ENCODE measurements at places on chromosomes 5 and 9.

DNA sequence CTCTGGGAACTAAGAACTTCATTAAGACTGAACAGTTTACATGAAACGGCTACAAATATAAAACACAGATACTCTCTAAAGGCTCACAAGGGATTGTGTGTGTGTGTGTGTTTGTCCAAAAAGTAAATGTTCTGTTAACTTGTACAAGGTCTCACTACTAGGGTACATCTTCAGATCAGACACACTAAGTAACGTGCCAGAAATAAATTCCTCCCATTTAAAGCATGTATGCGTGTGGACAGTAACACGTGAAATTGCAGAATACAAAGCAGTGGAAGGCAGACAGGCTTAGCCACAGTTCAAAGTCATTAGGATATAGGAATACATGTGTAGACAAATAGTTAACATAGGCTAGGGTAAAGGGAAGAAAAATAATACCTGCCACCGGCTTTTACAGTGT lies 1.8 kb downstream of the BNC2 start:
- no peak for DNase-seq

DNA sequence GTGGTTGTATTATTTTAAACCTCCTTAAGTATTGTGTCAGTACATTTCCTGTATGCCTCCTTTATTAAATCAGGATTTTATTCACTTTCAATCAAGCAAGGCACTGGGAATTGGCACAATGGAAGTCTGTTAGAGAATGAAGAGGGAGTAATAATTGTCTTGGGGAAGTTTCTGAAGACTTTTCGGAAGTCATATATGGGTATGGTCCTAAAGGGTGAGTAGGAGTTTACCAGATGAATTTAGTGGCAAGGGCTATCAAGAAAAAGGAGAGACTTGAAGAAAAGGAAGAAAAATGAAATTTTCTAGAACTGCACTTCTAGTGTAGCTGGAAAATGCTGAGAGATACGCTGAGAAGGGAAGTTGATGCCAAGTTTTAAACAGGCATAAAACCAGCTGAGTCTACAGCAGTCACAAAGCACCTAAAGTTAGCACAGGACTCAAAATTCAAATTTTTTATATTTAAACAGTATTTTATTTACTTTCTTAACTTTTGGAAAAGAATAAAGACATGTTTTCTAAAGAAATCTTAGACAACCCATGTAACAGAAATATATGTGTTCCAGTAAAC lies 184.9 kb downstream of the SMC2 start:
- DNase-seq = no peak

- no peak for DNase-seq
Measured at GRCh38 chr9:96150324-96151227, 151.4 kb downstream of the HSD17B3 start.

DNA sequence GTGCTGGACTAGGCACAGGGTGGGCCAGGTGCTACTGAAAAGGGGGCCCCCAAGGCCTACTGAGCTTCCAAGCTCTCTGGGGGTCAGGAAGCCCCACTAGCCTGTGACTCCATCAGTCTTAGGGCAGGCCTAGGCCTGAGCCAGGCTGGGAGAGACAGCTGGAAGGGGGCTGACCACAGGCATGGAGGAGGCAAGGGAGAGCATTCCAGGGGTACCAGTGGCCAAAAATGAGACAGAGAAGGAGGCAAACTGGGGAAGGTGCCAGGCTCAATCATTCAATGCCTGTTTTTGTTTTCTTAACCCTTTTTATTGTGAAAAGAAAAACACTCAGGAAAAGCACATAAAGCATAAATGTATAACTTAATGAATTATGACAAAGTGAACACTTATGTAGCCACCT lies 26.2 kb upstream of the TCF7 start:
- no peak for DNase-seq

- DNase-seq = no peak
Measured at GRCh38 chr9:115998666-115999065, 154.9 kb upstream of the PAPPA start.

DNA sequence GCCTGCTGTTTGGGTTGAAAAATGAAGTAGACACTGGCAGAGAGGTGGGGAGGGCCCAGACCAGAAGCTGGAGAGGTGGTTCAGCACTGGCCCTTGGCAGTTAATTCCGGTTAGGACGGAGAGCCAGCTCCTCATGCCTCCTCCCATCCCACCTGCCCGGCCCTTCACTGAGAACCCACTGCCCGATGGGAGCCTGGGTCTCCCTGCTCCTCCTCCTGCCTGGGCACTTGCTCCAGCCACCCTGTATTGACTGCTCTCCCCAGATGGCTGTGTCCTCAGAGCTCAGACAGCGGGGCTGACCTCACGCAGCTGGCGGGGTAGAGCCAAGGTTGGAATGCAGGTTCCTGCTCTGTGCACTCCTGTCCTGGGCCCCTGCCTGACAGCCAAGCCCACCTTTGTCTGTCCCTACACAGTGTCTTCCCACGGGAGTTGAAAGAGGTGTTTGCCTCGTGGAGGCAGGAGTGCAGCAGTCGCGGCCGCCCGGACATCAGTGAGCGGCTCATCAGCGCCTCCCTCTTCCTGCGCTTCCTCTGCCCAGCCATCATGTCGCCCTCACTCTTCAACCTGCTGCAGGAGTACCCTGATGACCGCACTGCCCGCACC lies 114.7 kb downstream of the DAB2IP start:
- DNase-seq = no peak
